ENCODE measurements at places on chromosomes 11 and 22.

GRCh38 chr11:96122601-96123074, 198.7 kb upstream of the MTMR2 start:
- DNase-seq: peak; percentile 63

GRCh38 chr11:17927681-17928343, 85.0 kb downstream of the SERGEF start:
- DNase-seq: no peak

DNA sequence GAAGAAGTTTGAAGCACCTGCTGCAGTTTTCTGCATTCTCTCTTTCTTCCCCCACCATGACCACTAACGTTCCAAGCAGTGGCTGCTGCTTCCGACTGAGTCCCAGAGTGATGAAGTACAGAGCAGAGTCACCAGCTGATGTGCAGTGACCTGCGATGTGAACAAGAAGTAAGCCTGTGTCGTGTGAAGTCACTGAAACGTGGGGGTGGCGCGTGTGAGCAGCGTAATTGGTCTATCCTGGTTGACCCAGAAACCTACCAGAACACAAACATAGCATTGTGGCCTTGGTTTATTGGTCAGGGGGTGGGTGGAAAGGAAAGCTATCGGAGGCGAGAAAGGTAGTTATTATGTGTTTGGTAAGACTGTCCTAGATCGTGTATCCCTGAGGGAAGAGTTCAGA, 3.5 kb downstream of the KRTAP5-7 start:
- no peak for DNase-seq

- DNase-seq: no peak
These were observed 1.4 kb downstream of the PRR5 start for GRCh38 chr22:44703255-44703870.

- DNase-seq: no peak
These were observed 23.1 kb downstream of the CCDC34 start for GRCh38 chr11:27339941-27340340.

DNA sequence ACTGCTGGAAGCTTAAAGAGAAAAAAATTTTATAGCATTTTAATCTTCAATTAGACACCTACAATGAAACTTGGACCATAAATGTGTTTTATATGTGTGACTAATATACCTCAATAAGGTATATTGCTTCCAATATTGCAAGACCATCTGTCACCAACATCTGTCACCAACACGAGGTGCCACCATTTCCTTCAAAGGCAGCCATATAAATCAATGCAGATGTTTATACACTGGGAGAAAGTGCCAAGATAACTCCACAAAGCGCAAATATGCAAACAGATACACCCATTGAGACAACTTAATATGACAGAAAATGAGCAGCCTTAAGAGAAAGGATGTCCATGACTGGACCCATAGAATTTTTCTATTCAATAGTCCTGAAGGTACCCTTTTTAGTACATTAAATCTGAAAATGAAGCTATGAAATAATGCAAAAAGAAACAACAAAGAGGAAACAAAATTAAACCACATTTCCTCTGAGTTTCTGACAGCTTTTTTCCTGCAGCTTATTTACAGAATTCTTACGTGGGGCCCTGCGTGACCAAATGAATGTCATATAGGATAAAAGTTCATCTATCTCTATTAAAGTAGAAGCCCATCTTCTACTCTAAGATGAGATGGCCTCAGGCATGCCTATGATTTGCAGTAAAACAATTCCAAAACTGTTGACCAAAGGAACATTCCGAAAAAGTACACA, 12.5 kb downstream of the MPZL3 start:
- DNase-seq: no peak

GRCh38 chr11:126480015-126480409, 124.5 kb downstream of the ST3GAL4 start:
- no peak for DNase-seq

GRCh38 chr11:63567044-63567840, 4.1 kb upstream of the PLAAT2 start:
- DNase-seq: peak; percentile 53

GRCh38 chr22:50342651-50343540, at the start of gene PPP6R2:
PPP6R2 (plus strand) TSS chr22:50343327; CDS start chr22:50393909, 50,582 bp downstream.
- peak; percentile 92 for DNase-seq

DNA sequence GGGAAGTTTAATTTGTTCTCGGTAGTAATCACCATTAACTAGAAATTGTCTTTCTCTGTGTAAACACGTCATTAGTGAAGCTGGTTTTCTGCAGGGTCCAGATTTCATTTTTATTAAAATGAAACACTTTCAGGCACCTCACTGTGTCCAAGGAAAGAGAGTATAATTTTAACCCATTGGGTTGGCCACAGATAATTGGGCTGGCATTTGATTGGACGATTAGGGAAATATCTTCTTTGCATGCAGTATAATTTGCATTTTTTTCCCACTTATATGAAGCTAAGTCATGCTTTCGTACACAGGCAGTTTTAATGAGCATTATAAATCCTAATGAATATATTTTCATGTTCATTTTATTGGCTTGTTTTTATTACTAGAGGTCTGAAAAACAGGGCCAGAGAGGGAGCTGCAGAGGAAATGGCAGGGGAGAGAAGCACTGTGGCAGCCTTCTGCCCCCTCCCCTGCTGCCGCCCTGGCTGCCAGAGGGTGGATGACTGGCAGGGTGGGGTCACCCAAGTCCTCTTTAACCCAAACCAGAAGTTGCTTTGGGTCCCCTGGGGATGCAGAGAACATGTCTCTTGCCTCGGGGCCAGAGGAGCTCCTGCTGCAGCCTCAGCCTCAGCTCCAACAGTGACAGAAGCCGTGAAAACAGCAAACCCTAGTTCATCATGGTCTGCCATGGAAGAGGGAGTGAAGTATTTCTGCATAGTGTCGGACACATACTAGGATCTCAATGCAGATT, 93.9 kb downstream of the PKNOX2 start:
- DNase-seq: no peak

GRCh38 chr11:93849751-93850593, 446 bp downstream of the VSTM5 start:
- DNase-seq: no peak

DNA sequence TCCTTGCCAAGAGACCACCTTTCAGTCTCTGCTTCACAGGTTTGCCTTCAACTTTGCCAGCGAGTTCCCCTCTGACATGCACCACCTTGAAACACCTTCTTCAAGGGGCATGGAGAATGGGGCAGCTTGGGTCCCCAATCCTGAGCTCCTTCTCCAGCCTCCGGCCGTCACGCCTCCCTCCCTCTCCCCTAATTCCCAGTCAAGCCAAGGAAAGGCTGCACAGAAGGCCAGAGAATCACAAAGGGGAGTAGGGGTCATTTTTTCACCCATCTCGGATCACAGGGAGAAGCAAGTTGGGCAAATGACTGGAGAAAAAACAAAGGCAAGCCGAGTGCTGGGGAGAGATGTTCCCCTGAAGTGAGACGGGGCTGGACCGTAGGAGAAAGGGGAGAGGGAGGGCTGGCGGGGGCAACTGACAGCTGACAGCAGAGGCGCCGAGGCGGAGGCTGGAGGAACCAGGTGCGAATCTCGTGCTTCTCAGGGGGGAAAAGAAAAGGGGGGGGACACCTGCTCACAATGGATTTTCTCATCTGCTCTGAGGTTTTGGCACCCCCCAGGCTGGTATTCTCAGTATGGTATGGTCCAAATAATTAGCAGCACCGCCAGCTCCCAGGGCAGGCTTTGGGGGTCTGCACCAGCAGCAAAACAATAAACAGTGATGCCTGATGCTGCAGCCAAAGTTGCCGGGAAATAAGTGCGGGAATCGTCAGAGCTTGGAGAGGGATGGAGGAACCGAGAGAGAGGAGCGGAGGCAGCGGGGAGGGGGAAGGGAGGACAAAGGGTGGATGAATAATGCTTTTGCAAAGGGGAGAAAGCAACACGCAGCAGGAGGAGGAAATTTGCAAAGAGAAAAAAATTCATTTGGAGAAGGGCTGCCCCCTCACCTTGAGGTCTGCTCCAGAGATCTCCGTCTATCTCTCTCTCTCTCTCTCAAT, 644 bp downstream of the YPEL4 start:
- no peak for DNase-seq

- DNase-seq: peak; percentile 40
These were observed 24.1 kb upstream of the CHKA start for GRCh38 chr11:68145120-68145866.

- DNase-seq: peak; percentile 40
These were observed 1.9 kb downstream of the RBFOX2 start for GRCh38 chr22:36026741-36027140.

DNA sequence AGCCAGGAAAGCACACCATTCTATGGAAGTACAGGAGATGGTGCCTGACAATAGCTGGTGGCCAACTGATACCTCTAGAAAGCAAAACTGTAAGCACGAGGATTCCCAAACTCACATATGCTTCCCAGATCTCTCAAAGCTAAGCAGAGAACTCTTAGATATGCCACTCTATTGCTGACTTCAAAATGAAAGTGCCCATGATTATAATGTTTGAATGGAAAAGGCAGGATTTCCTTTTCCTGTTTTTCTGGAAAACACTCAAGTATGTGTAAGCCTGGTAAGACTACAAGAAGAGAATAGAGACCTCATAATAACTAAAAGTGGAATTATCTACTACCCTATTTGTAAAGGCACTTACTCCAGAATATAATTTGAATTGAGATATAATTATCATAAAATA, 2.6 kb upstream of the CARD18 start:
- no peak for DNase-seq

GRCh38 chr11:3132271-3132781, 32.8 kb downstream of the OSBPL5 start:
- no peak for DNase-seq

- no peak for DNase-seq
These were observed at the start of gene FERMT3 for GRCh38 chr11:64206457-64207255. FERMT3 (plus strand) TSS chr11:64206721; CDS start chr11:64207365, 644 bp downstream.

GRCh38 chr11:120648771-120649170, 137.2 kb downstream of the GRIK4 start:
- no peak for DNase-seq

- peak; percentile 6 for DNase-seq
These were observed 808.0 kb upstream of the LUZP2 start for GRCh38 chr11:23688835-23689234.

DNA sequence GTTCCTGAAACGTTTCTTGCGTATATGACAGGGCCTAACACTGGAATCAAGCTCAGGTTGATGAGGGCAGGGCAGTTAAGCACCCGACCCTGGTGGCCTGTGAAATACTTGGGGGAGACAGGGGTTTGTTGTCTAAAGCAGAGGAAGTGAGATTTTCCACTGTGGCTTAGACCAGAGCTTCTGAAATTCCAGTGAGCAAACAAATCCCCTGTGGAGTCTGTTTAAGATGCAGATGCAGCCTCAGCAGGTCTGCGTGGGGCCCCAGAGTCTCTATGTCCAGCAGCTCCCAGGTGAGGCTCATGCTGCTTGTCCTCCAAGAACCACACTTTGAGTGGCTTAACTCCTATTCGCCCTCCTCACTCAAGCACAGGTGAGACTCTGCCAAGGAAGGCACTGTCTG, 39.1 kb upstream of the PRAME start:
- DNase-seq: no peak

DNA sequence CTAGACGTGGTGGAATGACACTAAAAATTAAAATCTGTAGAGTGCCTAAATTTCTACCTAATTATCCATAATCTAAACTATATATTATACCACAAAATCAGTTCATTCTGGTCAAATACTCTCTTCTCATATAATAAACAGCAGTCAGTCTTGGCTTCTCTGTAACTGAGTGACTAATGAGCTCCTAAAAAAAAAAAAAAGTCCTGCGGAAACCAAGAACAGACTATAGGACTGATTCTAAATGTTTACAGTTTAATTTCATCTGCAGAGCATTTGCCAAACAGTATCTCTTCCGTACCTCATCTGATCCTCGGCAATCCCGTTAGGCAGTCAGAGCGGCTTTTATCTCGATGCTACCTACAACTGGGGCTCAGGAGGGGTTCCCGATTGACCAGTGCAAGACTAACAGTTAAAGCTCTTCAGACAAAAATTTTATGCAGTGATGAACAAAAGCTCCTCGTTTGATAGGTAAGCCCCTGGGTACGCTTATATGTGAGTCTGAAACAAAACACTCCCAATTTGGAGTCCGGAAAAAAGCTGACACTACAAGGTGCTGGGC, 686 bp downstream of the KIF18A start:
- DNase-seq: no peak

DNA sequence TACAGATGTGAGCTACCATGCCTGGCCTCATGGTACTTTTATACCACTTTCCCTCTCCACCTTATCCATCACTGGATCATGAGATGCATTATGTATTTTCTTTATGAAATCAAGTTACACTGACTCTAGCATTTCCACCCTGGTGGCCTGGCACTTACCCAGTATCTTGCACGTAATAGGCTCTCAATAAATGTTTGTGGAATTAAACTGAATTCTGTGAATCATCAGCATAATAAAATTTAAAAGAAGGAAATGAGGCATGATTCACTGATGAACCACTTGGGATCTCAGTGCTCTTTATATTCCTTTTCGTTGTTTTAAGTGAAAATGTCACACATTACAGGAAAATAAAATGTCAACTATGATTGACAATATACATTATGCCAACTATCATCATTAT, 25.1 kb downstream of the ADM start:
- no peak for DNase-seq

- DNase-seq: no peak
These were observed 33.1 kb upstream of the PICALM start for GRCh38 chr11:86101941-86102407.

GRCh38 chr11:95453616-95454171, 222.7 kb upstream of the SESN3 start:
- peak; percentile 48 for DNase-seq

GRCh38 chr11:117970400-117971024, 15.7 kb upstream of the IL10RA start:
- peak; percentile 40 for DNase-seq

GRCh38 chr11:28738549-28738948, 630.4 kb downstream of the METTL15 start:
- no peak for DNase-seq

DNA sequence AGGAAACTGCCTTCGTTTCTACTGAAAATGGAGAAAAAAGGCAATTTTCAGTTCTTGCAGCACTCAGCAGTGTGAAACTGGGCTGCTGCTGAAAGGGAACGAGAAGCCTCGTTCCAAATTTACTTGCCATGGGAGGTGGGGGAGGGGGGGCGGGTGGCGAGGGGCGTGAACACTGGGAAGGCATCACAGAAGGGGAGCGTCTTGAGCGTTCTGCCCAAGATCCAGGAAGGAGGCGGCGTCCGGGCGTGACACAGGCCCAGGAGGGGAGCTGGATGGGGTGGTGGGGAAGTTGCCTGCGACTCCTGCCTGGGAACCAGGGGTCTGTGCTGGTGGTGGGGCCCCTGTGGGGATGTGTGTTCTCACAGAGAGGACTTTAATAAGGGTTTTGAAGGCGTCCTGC, 213.5 kb downstream of the CTTN start:
- no peak for DNase-seq

DNA sequence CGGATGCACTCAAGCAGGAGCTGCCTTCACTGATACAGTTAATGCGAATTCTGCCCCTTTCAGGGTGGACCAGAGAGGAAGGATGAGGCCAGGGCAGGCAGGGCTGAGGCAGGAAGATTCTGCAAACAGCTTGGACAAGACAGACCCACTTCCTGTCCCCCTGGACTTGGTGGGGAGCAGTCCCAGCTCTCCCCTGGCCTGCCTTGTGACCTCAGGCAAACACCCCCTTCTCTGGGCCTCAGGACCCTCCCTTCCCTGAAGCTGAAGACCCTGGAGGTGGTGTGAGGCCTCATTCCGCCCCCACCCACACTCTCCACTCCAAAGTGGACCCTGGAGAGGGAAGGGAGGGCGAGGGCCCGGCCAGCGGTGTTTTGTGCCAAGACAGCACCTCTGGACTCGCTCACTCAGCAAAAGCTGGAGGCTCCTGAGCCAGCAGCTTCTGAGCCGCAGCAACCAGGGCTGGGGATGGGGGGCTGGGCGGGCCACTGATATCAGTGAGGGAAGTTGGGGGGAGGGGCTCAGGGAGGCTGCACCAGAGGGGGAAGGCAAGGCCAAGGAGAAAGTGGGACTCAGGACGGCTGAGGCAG, 8.5 kb downstream of the RAB3IL1 start:
- DNase-seq: no peak

All from urothelium cell line (cell line).